HepG2 (cell line): ENCODE measurements at places on chromosomes 7 and 10.
A peak's percentile ranks its signal among the peaks of the same experiment; 100 is the strongest.

- no peaks in the 10 kb centered on the region; the same call in 1 of the 2 replicates for H3K27me3 ChIP-seq
- no peaks in the 10 kb centered on the region for H3K36me3 ChIP-seq
- no peaks in the 10 kb centered on the region for H3K4me1 ChIP-seq
- no peak overlapping the region for H3K27ac ChIP-seq
Observed at GRCh38 chr10:105585753-105586152, 944.7 kb downstream of the SORCS3 start.

DNA sequence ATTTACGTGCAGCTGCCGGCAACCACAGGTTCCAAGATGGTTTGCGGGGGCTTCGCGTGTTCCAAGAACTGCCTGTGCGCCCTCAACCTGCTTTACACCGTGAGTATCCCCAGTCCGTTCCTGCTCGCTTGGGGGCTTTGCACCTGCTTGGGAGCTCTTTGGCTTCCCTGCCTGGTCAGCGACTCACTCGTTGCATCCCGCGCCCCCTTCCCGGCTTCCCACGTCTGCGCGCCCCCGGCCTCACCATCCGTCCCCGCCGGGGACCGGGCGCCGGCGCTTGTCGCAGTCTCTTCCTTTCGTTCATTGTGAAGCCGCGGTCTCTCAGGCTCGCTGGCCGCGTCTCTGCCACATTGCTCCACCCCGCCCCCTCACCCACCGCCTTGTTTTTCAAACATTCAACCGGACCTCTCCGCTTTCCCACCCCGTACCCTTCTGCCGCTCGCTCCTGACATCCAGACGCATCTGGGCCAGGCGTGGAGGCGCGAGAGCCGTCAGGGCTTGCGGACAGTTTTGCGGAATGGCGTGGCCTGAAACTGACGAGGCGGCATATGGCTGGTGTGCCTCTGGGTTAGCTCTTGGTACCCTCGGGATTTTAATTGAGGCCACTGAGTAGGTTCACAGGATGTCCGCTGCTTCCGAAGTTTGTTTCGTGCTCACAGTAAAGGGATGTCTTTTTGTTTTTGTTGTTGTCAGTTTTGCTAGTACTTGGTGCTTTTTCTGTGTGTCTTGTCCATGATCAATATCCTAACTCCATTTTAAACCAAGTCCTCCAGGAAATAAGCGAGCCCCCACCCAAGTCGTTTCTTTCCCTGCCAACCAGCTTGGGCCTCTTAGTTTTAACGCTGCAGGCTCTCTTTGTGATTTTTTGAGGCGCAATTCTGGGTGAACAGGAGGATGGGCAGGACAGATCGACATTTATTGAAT, 639 bp downstream of the TSPAN13 start:
- H3K4me3 ChIP-seq, result peak overlapping the region; percentile 71
- no peaks in the 10 kb centered on the region for H3K36me3 ChIP-seq
- peak overlapping the region; percentile 17 for H3K27ac ChIP-seq
- H3K27me3 ChIP-seq, result no peaks in the 10 kb centered on the region

- no peaks in the 10 kb centered on the region for H3K4me1 ChIP-seq
- no peak overlapping the region for H3K27ac ChIP-seq
- no peaks in the 10 kb centered on the region for H3K27me3 ChIP-seq
- no peak overlapping the region for H3K4me3 ChIP-seq
Observed at GRCh38 chr7:40889099-40889498, 754.3 kb downstream of the SUGCT start.

DNA sequence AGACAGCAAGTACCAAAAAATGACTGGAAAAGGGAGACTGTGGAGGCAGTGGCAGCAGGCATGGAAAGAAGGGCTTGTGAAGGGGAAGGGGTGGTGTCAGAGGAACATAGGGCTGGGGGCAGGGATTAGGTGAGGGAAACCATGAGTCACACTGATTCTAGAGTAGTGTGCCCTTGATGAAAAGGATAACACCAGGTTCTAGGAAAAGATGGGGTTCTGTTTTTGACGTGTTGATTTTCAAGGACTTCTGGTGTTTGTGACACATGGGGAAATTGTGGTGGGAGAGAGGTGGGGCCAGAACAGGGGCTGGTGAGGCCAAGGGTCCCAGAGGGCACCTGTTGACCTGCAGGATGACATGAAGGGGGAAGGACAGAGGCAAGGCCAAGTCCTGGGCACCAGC, 57.1 kb downstream of the FIGNL1 start:
- no peak for DNase-seq
- no peaks in the 10 kb centered on the region for H3K4me1 ChIP-seq
- H3K36me3 ChIP-seq, result no peaks in the 10 kb centered on the region
- H3K4me3 ChIP-seq, result no peak overlapping the region
- no peak overlapping the region for H3K27ac ChIP-seq
